ENCODE measurements at places on chromosomes 5 and 9.

DNA sequence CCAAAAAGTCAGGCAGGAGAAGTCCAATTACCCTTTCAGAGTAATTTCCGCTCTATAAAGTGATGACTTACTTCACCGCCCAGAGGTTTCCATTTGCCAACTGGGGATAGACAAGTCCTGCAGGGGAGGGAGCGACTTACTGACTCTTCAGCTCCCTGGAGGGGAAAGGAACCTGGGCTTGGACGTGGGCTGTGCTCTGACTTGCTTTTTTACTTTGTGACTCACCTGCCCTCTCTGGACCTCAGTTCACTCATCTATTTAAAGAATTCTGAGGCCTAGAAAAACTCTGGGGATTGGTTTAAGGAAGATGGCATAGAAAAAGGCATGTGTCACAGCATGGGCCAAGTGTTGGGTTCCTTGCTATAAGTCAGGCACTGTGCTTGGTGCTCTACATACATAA, 180.4 kb upstream of the TRIM32 start:
- DNase-seq: no peak

DNA sequence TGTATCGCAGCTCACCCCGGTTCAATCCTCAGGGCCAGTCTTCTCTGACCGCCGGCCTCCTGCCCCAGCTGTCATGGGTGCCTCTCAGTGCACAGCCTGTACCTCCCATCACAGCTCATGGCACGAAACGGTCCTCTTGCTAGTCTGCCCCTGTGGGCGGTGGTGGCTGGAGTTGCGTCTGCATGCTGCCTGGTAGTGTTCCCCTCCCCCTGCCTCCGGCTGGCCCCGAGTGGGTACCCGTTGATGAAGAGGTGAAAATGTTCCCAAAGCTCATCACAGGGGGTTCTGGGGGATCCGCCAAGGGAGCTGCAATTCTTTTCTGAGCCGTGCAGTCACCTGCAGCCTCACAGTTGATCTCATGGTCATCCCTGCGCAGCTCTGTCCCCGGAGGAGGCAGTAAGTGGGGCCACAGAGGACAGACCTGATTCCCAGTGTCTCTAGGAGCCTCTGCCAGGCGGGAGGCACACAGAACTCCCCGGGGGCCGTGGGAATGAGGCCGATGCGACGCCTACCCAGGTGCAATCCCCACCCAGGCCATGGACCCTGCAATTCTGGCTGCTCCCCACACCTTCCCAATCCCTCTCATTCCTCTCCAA, 34.7 kb upstream of the FIBCD1 start:
- no peak for DNase-seq

- no peak for DNase-seq
Observed at GRCh38 chr5:80502800-80503199, 14.9 kb downstream of the FAM151B start.

DNA sequence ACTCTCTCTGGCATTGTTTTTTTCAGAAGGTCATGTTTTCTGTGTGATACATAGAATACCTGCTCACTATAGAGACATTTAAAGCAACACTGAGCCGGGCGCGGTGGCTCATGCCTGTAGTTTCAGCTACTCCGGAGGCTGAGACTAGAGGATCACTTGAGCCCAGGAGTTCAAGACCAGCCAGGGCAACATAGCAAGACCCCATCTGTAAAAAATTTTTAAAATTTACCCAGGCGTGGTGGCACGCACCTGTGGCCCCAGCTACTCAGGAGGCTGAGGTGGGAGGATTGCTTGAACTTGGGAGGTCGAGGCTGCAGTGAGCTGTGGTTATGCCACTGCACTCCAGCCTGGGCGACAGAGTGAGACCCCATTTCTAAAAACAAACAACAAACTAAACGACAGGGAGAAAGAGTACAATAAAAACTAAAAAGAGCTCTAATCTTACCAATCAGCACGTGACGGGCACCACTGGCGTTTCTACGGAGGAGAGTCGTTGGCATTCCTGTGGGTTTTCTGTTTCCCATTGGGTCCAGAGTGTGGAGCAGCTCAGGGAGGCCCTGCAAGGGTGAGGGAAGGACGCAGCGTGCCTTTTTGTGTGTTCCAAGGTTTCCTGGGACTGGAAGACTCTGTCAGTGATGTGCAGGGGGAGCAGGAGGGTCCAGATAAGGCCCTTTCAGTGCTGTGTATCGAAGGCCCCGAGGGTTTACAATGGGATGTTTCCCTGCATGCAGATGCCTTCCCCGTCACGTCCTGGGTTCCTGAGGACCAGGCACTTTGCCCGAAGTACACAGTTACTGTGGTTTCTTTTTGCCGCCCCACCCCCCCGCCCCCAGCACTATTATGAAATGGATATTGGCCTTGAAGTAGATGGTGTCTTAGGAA, 7.2 kb upstream of the RNU6ATAC start:
- DNase-seq: peak; percentile 7

DNA sequence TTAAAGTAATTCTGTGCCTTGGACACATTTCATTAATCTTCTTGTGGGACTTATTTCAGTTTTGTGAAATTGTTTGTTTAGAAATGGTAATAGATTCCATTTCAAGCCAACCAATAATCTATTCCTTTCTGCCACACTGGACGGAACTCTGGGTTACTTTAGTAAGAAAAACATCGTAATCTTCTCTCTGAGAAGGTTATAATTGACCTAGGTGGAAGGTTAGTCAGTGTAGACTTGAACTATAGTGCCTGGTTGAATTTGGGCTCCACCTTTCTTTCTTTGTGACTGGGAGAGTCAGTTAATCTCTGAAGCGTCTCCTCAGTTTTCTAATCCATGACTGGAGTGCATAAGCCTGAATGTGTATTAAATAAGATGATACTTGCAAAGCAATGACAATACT, 89.7 kb upstream of the PRLR start:
- DNase-seq: no peak

DNA sequence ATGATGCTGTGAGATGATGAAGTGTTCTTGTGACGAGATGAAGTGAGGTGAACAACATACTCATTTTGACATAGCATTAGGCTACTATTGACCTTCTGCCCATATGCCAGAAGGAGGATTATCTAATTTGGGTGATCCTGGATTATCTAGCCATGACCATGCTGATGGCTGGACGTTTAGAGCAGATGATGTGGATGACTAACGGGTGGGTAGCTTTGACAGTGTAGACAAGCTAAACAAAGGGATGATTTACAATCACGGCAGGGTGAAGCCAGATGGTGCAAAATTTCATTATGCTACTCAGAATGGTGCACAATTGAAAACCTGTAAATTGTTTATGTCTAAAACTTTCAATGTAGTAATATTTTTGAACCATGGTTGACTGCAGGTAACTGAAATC, 2403.4 kb upstream of the ACO1 start:
- DNase-seq: no peak

DNA sequence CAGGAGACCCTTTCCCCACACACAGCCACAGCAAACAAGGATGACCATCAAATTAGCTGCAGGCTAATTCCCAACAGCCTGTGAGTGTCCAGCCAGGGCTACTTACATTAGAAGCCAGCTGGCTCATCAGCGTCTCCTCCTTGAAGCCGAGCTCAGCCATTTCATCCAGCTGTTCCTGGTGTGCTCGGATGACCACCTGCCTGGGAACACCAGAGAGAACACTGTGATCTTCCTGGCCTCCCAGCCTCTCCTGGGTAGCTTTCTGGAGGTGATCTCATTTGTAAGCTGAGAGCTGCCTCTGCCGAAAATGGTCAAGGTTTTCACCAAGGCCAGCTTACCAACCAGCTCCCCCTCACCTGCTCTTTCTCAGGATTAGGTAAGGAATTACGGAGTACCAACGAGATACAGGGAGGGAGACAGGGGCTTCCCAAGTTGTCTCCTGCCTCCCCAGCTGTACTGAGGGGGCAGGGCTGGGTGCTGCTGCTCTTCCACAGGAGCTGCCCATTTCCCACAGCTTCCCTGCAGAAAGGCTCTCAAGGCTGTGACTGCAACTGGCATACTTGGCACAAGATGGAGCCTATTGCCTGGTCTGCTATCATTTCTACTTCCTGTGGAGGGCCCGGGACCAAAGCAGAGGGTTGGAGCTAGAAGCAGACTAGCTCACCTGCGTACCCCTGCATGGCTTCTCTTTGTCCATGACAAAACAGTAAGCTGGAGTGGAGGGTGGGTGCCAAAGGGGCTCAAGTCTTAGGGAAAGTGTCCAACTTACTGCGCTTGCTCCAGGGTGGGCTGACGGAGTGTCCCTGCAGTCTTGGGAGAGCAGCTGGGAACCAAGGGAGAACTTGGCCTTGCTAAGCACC, 73.9 kb downstream of the KIF24 start:
- peak; percentile 44 for DNase-seq

- DNase-seq: no peak
Observed at GRCh38 chr5:11611011-11611410, 293.2 kb downstream of the CTNND2 start.

DNA sequence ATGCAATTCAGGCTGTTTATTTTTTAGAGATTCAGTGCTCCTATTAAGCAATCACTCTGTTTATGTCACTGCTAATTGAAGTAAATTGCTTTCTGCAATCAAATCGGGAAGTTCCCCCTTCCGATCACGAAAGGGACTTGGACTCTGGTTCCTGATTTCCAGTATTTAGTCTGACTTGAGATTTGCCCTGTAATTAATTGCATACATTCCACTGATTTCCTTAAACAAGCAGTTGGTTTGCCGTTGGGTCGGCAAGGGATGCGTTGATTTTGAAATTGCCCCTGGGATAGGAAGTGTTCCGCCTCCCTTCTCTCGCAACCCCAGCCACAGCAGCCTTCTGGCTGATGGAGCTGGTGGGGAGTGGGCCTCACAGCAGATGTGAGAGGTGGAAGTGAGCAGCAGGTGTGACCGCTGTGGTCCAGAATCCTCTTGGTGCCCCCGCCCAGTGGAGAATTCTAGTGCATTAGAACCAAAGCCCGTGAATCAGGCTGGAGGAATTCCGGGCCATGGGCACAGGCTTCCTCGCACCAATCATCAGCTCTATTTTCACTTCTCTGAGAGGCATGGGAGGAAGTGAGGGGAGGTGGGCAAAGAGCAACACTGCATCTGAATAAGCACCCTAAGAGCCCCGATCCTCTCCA, 102.5 kb downstream of the SPRY4 start:
- no peak for DNase-seq

DNA sequence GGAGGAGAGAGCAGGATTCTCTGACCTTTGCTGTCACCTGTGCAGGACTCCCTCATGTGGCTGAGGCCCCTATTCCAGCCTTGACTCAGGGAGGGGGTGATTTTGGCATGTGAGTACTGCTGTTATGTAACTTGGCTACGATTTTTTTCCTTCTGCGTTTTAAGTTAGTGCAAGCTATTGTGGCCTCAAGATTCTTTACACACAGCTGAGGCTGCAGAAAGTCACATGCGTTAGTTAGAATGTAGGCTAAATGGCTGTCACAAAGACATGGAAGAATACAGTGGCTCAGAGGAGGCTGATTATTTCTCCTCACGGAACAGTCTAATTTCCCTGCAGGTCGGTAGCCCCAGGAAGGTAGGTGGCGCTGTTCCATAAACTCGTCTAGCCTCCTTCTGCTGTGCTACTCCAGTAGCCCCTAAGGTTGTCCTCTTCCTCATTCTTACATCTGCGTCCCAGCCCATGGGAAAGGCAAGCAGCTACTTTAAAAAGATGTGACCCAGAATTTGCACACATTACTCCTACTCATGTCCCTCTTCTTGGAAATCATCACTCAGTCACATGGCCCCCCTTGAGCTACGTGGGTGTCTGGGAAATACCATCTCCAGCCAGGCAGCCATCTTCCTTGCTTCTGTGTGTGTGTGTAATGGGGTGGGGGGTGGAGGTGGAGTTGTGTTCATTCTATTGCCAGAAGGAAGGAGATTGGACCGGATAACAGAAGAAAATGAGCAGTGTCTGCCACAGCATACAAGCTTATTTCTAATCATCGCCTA, 486.6 kb downstream of the CCDC171 start:
- DNase-seq: no peak

DNA sequence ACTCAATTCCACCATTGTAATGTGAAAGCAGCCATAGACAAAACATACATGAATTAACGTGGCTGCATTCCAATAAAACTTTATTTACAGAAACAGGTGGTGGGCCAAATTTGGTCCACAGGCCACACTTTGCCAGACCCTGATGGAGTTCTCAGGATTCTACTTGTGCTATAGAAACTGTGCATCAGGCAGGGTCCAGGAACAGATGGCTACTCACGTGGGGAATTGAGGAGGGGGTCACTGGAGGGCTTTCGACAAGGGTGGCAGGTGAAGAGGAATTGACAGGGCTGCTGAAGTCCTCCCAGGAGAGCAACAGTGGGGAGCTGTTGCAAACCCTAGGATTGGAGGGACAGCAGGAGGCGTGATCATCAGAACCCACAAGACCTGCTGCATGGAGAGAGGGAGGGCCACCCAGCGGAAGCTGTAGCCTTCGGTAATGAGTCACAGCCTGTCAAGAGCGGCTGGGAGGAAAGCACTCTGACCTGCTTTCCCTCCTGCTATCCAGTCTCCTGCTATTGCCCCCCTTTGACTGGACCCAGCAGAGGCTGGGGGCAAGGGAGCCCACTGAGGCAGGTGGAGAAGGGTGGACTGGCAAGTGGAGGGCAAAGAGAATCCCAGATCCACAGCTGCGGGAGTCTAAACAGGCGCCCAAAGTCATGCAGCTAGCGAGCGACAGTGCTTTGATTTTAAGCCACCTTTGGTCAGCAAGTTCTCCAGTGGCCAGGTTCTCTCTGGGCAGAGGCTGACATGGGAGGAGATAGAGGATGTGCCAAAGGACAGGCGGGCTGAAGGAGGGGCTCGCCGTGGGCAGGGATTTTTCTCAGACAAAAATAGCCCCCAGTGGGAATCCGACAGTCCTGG, 138.3 kb upstream of the SMIM23 start:
- peak; percentile 47 for DNase-seq

GRCh38 chr9:761176-761792, 80.2 kb upstream of the DMRT1 start:
- DNase-seq: no peak

- DNase-seq: no peak
Observed at GRCh38 chr5:142998316-142999020, 228.3 kb downstream of the ARHGAP26 start.

DNA sequence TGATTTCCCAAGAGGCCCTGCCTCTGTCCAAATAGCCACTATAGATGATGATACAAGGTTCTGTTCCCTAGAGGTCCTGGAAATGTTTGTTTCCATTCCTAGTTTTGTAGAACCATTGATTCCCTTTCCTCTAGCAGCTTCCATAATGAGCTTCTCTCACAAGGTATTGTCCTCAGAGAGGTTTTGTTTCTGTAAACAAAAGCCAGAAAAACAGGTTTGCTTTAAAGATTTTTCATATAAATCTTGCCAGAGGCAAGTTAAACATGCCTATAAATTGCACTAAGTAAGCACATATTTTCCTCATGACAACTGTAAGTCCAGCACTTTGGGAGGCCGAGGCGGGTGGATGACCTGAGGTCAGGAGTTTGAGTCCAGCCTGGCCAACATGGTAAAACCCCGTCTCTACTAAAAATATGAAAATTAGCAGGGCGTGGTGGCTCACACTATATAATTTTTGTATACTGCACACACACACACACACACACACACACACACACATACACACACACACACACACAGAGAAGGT, 1787.7 kb downstream of the EFNA5 start:
- no peak for DNase-seq

GRCh38 chr9:109317979-109318741, 2.7 kb downstream of the EPB41L4B start:
- DNase-seq: no peak

DNA sequence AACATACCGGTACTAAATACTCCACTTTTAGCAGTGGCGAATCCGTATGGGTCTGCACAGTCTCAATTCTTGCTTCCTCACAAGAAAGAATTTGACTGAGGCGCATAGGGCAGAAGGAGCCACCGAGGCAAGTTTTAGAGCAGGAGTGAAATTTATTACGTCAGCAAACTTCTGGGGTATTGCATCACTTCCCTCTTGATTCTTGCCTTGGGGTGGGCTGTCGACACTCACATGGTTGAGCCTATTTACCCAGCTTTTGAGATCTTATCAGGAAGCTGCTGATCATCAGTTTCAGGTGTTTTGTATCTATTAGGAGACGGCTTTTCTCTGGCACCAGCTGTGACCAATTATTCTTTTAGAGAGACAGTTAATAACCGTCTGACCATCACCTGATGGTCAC, 111.5 kb upstream of the CCNH start:
- no peak for DNase-seq
